ENCODE measurements at places on chromosomes 6 and 20.

- DNase-seq: no peak
These were observed 7.4 kb downstream of the AAR2 start for GRCh38 chr20:36243726-36244125.

DNA sequence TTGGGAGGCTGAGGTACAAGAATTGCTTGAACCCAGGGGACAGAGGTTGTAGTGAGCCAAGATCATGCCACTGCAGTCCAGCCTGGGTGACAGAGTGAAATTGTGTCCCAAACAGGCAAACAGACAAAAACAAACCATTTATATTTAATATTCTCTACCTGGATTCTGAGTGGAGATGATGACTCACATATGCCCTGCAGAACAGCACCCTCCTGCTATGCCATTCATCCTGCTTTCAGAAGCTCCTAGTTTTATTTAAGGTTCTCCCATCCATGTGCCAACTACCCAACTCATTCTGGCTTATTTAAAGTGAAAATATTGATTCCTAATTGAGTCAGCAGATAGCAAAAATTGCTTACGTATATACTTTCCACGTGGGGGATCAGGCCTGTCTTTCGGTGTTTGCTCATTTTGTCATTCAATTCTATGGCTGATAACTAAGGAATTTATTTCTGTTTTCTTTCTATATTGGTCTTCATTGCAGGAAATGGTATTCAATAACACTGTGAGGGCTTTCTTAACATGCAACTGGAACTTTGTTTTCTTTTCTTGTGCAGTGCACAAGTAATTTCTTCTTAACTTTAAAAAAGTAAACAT is 459.1 kb upstream of the JAG1 start:
- no peak for DNase-seq

DNA sequence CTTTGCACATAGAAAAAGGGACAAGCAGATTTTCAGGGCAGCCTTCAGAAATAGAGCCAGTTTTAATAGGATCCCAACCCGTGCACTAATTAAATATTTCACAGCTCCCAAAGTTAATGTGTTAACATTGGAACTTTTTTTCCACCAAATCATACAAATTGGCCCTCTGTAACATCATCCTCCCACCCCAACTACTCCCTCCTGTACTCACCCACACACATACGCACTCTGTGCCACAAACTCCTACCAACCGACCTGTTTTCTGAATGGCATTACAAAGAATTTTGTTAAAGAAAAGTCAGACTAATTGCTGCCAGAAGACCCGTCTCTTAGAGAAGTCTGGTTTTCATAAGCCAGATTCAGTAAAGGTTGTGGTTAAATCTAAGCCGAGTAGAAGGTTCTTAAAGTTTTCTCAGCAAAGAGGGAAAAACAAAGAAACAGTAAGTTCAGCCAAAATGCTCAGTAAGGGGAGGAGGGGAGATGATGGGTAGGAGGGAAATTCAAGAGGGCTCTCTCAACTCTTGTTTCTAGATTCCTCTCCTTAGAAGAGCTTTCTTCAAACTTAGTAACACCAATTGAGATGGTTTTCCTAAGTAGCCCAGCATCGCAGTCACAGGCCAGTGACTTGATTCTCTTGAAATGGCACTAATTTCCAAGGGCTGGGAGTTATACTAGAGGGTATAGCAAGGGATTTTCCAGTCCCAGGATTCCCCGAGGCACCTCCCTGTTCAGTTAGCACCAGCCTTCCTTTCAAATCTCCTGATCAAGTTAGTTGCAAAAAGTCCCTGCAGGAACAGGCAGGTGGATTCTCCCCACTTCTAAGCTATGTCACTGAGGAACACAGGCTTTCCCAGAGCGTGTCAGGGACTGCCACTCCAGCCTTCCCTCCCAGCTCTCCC is 27.9 kb downstream of the TFAP2A start:
- DNase-seq: no peak

DNA sequence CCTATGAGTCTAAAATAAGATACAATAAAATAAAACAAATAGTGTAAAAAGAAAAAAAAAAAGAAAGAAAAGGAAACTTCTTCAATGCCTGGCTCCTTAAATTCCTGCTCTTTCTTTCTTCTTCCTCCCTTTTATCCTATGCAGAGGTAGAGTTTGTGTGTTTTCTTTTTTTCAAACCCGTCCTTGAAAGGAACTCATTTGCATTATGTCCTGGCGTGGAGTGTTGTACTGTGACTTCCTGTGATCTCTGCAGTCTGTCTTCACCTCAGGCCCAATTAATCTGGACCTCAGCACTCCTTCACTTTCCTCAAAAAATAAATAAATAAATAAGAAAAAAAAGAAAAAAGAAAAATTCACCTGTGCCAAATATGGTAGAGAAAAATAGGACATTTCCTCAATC is 541.9 kb upstream of the SPTLC3 start:
- no peak for DNase-seq

DNA sequence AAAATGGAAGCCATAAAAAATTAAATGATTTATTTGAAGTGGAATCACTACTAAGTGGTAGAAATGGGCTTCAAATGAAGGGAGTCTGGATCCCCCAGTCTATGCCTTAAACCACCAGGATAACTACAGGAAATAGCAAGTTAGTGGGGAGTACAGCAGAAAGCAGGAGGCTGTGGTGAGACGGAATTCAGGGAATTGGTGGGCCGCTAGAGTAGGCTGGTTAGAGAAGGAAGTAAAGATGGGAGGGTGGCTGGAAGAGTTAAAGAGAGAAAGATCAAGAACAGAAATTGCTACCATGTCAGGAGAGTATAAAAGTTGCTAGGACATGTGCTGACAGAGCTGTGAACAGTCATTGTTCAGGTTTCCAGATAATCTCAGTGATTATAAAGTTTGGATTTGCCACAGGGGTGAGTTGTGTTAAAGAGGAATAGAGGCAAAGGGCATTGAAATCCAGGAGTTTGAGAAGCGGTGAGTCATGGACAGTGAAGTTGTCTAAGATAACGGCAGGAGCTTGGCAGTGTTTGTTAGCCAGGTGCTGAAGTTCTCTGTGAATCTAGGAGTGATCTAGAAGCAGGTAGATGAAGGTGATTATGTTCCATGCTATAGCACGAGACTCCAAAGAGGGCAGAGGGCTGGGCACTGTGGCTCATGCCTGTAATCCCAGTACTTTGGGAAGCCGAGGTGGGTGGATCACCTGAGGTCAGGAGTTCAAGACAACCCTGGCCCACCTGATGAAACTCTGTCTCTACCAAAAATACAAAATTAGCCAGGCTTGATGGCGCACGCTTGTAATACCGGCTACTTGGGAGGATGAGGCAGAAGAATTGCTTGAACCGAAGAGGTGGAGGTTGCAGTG is 13.7 kb upstream of the HINT3 start:
- DNase-seq: no peak

GRCh38 chr6:7494638-7495037 is 46.8 kb upstream of the DSP start:
- DNase-seq: no peak

All from NCI-H187 treated with DMSO at 0.1 percent for 48 hours (cell line).